ENCODE measurements at places on chromosomes 5 and 9. TPM values are rescaled to one million over a fixed set of nuclear protein-coding genes. Genes with fewer than 3 reads are reported as not detected.

GRCh38 chr5:134024811-134025210 is 20.0 kb upstream of the VDAC1 start:
- no peak overlapping the region for H3K27ac ChIP-seq
- no peak overlapping the region for H3K4me3 ChIP-seq
- no peak for DNase-seq
- no peaks in the 10 kb centered on the region for H3K36me3 ChIP-seq
- H3K4me1 ChIP-seq, result peaks cover 6% of the 10 kb centered on the region
- no peaks in the 10 kb centered on the region for H3K27me3 ChIP-seq

GRCh38 chr5:91384671-91385430 is 1.7 kb upstream of the ARRDC3 start:
- peak overlapping the region; percentile 99 for H3K27ac ChIP-seq
- H3K4me3 ChIP-seq, result no peak overlapping the region

FAM153A gene
- 4.1 TPM for total RNA-seq

- H3K27me3 ChIP-seq, result no peaks in the 10 kb centered on the region
- H3K4me1 ChIP-seq, result no peaks in the 10 kb centered on the region
- DNase-seq, result no peak
- H3K27ac ChIP-seq, result no peak overlapping the region
- no peaks in the 10 kb centered on the region for H3K36me3 ChIP-seq
- no peak overlapping the region for H3K4me3 ChIP-seq
Measured at GRCh38 chr5:174097486-174098185, 52.1 kb downstream of the NSG2 start.

DNA sequence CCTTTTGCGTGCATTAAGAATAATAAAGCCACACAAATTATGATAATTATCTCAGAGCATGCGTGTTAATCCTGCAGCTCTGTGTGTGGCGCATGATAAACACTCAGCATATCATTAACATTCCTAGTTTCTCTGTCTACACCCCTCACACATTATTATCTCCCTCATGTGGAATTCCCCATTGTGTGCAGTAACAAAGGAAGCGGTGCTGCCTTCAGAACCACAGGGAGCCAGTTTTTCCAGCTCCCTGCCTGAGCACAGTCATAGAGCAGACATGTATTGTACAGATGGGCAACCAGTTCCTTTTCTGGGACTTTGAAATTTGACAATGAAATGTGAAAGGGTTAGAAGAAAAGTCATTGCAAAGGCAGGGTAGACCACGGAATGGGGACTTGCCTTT is 1365.5 kb upstream of the CDH9 start:
- H3K4me1 ChIP-seq, result no peaks in the 10 kb centered on the region
- no peaks in the 10 kb centered on the region for H3K27me3 ChIP-seq
- DNase-seq, result no peak
- no peak overlapping the region for H3K4me3 ChIP-seq

- H3K36me3 ChIP-seq, result no peaks in the 10 kb centered on the region
- H3K4me3 ChIP-seq, result no peak overlapping the region
- H3K27ac ChIP-seq, result peak overlapping the region; percentile 80
- peaks cover 28% of the 10 kb centered on the region for H3K4me1 ChIP-seq
- peak; percentile 60 for DNase-seq
- H3K27me3 ChIP-seq, result peaks cover 14% of the 10 kb centered on the region
Measured at GRCh38 chr9:137317718-137318511, 15.8 kb upstream of the NRARP start.

GRCh38 chr5:172706796-172707195 is 64.2 kb downstream of the DUSP1 start:
- H3K4me1 ChIP-seq, result no peaks in the 10 kb centered on the region
- H3K36me3 ChIP-seq, result no peaks in the 10 kb centered on the region
- DNase-seq, result no peak
- no peaks in the 10 kb centered on the region for H3K27me3 ChIP-seq
- no peak overlapping the region for H3K27ac ChIP-seq
- H3K4me3 ChIP-seq, result no peak overlapping the region

- H3K27ac ChIP-seq, result no peak overlapping the region
- H3K4me1 ChIP-seq, result no peaks in the 10 kb centered on the region
- no peaks in the 10 kb centered on the region for H3K36me3 ChIP-seq
- no peak for DNase-seq
- H3K4me3 ChIP-seq, result no peak overlapping the region
Measured at GRCh38 chr9:119722384-119722783, 353.1 kb upstream of the BRINP1 start.

DNA sequence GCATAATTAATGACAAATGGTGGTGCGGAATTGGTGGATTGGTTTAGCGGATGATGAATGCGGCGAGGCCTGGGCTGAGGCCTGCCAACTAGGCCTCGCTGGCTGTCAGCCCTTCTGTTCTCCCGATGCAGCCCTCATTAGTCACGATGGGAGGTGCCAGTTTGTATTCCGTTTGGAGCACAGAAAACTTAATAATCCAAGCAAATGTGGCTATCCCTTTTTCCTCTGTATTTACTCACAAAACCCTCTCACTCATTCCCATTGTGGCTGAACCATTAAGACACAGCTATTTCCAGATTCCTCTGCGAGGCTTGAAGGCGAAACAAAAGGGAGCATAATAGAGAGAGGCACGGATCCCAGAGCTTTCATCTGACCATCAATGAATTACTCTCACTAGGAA is 114.3 kb downstream of the MVB12B start:
- no peak overlapping the region for H3K27ac ChIP-seq
- no peak for DNase-seq
- H3K4me3 ChIP-seq, result no peak overlapping the region
- H3K36me3 ChIP-seq, result no peaks in the 10 kb centered on the region
- H3K4me1 ChIP-seq, result no peaks in the 10 kb centered on the region
- H3K27me3 ChIP-seq, result no peaks in the 10 kb centered on the region

DNA sequence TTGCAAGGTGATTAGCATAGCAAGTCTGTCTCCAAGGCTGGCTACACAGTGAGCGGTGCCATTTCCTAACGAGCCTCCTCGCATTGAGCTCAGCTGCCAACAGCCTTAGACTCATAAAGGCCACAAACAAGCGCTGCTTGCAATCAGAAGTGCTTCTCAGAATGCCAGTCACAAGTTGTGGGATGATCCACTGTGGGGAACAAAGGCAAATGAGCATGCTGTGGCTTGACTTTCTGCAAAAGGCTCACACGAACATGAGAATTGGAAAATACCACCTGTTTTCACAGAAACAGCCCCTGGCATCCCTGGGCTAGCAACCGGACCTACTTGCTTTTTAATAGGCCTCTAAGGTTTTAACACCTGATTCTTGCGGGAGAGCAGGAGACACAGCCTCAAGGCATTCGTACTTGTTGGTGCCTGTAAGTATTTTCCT is 215.5 kb downstream of the FANCC start:
- no peak for DNase-seq
- H3K27ac ChIP-seq, result no peak overlapping the region
- H3K36me3 ChIP-seq, result peaks cover 6% of the 10 kb centered on the region
- H3K27me3 ChIP-seq, result no peaks in the 10 kb centered on the region
- H3K4me3 ChIP-seq, result no peak overlapping the region

- H3K4me1 ChIP-seq, result no peaks in the 10 kb centered on the region
- H3K27me3 ChIP-seq, result no peaks in the 10 kb centered on the region
- no peaks in the 10 kb centered on the region for H3K36me3 ChIP-seq
- no peak overlapping the region for H3K4me3 ChIP-seq
Measured at GRCh38 chr5:92283521-92283920, 900.4 kb upstream of the ARRDC3 start.

ANGPTL2 gene
- 9.1 TPM for total RNA-seq

DNA sequence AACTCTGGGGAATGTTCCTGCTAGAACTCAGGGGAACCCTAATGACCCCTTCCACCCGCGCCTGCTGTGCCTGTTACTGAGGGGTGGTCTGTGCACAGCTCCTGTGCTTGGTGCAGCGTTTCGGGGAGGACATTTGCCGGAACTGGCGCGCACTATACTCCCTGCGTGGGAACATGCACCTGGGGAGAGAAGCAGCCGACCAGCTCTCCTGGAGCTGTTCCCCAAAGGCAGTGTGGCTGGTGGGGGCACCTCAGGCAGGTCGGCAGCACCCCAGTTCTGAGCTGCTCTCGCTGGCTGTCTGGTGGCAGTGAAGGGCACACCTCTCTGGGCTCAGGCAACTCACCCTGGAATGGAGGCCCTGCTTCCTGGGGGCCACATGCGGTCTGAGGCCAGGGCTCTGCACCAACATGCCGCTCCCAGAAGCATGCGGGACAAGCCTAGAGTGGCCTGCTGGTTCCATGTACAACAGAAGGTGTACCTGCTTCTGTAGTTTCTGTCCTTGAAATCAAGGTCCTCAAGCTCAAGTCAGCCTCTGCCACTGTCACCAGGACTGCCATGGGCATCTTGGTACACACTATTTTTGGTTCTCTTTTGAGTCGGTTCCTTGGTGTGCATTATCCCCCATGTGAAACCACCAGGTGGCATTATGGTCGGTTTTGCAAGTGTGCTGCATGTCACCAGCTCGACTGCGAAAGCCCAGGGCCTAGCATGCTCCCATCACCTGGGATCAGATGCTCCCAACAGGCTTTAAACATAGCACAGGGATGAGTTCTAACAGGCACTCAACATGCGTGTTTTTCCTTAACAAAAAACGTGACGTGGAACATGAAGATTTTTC is 7.8 kb upstream of the MRNIP start:
- H3K36me3 ChIP-seq, result peaks cover 90% of the 10 kb centered on the region
- no peaks in the 10 kb centered on the region for H3K27me3 ChIP-seq
- H3K27ac ChIP-seq, result no peak overlapping the region
- no peaks in the 10 kb centered on the region for H3K4me1 ChIP-seq
- H3K4me3 ChIP-seq, result no peak overlapping the region
- no peak for DNase-seq

All from upper lobe of left lung (tissue), 6 donors.